ENCODE measurements at places on chromosomes 7 and 10.

GRCh38 chr10:22536620-22537019 is 177.8 kb downstream of the PIP4K2A start:
- DNase-seq, result no peak

GRCh38 chr7:87565877-87566276 is 34.8 kb downstream of the ABCB1 start:
- no peak for DNase-seq

DNA sequence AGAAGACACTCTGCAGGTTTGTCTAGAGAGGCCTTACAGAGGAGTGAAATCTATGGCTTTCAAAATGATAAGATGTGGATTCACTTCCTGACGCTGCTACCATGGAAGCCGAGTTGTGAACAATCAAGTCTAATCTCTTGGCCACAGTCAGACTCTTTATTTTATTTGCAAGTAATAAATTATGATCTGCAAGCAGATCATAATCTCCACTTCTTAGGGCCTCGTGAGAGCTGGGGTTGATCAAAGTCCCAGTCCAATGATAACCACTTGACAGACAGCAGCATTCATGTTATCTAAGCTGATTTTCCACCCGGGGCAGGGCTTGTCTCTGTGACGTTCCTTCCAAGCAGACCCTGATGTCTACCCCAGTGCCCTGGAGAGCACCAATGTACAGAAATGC is 776.4 kb upstream of the AUTS2 start:
- DNase-seq, result no peak

GRCh38 chr7:2014391-2015241 is 218.1 kb downstream of the MAD1L1 start:
- DNase-seq, result no peak

GRCh38 chr10:79293841-79294581 is 53.3 kb upstream of the PPIF start:
- no peak for DNase-seq

- DNase-seq, result no peak
Observed at GRCh38 chr7:36357054-36357453, 32.6 kb upstream of the ANLN start.

- DNase-seq, result no peak
Observed at GRCh38 chr10:53325066-53325465, 552.5 kb upstream of the MBL2 start.

DNA sequence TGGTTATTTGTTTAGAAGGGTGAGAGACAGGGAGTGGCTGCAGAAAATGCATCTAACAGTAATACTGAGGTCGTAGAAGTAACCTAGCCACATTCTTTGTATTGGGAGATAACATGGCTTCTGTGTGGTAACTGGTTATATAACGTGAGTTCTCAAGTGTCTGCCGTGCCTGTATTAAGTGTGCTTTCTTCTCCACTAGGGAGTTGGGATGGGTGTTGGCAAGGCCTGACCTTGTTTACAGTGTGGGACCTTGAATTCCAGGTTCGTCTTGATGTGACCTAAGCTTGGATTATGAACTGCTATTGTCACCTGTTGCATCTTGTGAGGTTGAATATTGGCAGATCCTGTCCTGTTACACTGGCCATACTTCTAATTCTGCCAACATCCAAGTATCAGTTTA is 145.3 kb upstream of the NAMPT start:
- no peak for DNase-seq

DNA sequence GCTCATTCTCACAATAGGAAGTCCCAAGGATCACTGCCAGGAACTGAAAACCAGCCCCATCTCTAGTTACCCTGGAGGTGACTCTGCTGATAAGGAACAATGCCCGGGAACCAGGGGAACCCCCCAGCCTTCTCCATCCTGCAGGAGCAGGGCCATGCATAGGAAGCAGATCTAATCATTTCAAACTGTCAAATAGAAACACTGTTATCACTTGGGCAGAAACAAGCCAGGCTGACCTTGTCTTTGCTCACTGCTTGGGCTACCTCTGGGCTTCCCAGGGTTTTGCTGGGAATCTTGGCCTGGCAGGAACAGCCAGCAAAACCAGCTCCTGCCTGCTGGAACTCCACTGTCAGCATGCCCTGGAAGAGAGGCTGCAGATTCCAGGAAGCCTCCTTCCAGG is 114.1 kb downstream of the RNF216 start:
- no peak for DNase-seq
